ENCODE measurements at places on chromosomes 6 and 20.

- DNase-seq, result no peak
These were observed 2.7 kb upstream of the ZNFX1 start for GRCh38 chr20:49280463-49281058.

DNA sequence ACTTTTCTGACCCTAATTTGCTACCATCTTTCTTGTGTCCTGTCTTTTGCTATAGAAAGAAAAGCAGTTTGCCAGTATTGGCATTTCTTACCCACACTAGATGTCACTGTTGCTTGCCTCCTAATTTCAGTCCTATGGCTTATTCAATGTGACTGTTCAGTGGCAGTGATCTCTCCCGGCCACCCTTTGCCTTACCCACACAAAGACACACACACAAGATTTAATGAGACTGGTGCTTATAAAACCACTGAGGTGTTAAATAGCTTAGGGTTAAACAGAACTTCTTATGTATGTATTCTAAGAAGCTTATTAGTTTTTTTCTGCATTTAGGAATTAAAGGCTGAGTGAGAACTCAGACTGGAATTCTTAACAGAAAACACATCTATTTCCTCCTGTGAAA, 233.6 kb upstream of the ASCC3 start:
- peak; percentile 14 for DNase-seq

DNA sequence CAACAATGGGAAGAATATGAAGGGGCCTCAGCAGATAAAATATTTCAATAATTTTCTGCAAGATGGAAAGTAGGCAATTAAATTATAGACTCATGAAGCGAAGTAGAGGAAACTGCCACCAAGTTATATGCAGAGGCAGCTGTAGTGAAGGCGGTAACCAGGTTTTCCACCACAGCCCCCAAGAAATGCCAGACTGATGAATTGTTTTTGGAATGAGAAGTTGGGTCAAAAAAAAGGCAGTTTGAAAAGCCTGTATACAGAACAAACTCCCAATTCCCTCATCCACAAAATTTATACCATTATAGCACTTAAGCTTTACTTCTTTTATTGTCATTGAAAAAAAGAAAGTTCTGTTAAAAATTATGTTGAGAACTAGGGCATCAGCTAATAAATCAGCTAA, 45.3 kb downstream of the ELOVL4 start:
- no peak for DNase-seq

- no peak for DNase-seq
These were observed 55.3 kb downstream of the CTCFL start for GRCh38 chr20:57469418-57470211.

DNA sequence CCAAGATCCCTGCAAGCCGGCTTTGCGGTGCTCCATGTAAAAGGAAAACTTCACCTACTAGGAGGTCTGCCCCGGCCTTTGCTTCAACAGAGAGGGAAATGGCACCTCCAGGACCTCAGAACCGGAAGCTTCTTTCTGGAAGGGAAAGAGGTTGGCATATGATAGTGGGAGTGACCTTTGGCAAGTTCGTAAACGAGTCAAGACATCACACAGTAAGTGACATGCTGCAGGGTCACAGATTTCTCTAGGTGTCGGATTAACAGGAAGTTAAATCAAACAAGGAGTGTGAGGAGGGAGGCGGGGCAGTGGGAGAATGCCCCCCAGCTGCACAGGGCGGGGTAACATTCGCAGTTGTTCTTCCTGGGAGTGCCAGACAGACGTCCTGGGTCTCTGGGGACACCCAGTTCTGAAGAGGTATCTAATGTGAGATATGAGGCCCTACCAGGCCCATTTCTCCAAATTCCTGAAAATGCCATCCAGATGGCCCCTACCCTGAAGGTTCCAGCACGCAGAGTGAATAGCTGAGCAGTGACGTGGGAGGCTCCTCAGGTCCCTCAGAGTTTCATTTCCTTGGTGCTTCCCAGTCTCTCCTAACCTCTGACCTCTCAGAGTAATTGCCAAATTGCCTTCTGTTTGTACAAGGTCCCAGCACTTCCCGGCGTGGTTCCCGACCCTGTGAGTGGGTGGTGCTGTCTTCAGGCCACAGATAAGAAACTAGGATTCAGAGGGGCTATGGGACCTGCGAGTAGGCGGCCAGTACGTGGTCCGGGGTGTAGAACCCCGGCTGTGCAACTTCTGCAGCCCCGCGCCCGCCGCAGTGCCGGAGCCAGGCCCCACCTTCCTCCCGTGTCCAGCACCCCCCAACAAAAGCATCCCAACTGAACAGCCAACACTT, 1.9 kb downstream of the RRBP1 start:
- no peak for DNase-seq

GRCh38 chr20:46832555-46832954, 62.1 kb upstream of the EYA2 start:
- no peak for DNase-seq

GRCh38 chr20:53576195-53576580, 17.5 kb downstream of the ZNF217 start:
- DNase-seq, result no peak

DNA sequence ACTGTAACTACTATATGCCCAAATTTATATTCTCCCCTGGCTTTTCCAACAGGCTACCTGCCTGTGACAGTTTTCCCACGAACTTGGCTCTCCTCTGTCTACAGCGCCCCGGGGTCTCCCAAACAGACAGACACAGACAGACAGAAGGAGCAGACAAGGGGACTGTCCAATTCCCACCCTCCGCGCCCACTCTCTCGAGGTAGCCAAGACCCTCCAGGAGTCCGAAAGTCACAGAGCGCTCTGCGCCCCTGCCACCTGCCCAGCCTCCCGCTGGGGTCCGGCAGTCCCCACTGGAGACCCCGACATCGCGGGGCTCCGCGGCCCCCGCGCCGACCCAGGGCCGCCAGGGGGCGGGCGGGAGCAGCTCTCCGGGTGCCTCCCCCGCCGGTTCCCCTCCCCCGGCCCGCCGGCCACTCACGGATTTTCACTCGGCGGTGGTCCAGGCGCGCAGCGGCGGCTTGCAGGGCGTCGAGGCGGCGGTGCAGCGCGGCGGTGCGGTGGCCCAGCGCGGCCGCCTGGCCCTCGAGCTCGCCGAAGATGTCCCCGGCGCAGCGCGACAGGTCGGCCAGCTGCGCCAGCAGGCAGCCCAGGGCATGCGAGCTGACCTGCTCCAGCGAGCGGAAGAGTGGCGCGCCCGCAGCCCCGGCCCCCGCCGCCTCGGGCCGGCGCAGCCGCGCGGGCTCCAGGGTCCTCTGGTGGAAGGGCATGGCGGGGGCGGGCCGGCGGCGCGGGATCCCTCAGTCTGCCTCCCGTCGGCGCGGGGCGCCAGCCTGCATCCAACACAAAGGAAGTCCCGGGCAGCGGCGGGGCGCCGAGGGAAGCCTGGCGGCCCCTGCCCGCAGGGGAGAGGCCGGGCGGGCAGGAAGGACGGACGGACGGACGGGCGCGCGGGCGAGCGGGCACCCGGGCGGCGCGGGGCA, 81.3 kb upstream of the CCDC28A start:
- peak; percentile 61 for DNase-seq

DNA sequence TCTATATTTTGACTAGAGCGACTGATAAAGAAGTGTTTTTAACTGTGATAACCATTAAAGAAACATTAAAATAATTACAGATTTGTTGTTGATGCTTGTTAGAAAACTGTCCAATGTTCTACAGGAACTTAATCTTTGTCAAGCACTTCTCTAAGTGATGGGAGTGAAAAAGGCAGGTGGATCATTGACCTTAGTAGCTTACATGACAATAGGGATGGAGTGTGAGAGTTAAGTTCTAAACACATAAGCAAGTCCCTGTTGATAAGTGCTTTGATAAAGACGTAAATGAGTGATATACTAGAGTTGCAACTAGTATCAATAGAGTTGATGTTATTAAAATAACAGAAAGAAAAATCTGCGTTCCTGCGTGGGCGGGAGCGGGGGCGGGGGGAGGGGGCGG, 931.5 kb upstream of the EPHA7 start:
- DNase-seq, result no peak

- no peak for DNase-seq
These were observed 40.8 kb downstream of the NT5E start for GRCh38 chr6:85490516-85491248.

GRCh38 chr6:132768051-132768517, 10.4 kb upstream of the VNN2 start:
- DNase-seq, result peak; percentile 72

- no peak for DNase-seq
These were observed 25.3 kb upstream of the POLR1H start for GRCh38 chr6:30035784-30036183.

DNA sequence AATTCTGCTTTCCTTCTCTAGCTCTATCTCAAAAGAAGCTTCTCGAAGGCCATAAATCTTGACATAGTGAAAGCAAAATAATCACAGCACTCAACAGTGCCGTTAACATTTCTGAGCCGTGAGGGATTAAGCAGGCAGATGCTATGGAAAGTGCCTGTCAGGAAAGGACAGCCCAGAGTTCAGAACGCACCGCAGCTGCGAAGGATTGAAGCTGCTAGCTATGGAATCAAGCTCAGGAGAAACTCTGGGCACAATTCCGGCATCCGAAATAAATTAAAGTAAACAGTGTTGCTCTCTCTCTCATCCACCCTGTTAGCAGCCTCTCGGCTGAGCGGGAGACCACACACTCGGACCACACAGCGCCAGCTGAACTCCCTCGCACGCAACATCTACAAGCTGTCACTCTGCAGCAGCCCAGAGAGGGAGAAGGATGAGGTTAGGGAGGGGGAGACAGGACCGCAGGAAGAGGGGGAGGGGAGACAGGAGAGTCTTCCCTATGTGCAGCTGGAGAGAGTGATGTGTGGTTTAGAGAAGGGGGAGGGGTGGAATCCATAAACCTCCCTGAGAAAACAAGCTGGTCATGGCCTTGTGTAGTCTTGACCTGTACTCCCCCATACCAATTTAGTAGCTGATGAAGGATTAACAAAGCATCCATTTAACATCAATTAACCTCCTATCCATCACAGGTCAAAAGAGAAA, 9.0 kb downstream of the EXOC2 start:
- DNase-seq, result no peak

DNA sequence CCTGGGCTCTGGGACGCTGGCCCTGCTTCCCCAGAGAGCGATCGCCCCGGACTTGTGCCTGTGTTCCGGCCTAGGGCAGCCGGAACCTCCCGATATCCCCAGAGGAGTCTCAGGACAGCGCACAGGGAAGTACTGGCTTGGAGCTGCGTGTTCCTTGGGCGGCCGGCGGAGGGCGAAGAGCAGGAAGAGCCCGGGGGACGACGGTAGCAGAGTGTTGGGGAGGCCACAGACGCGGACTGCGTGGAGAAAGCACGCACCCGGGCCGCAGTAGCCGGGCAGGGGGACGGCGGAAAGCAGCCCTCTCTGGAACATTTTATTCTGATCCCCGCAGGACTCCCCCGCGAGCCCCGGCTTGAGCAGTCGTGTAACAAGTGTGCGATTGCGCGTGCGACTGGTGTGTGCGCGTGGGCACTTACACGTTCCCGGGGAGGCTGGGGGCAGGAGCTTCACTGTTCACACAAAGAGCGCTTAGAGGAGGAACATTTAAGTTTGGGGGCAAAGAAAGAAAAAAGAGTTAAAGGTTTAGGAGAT, 36.1 kb downstream of the NCR2 start:
- no peak for DNase-seq

GRCh38 chr6:145844933-145845540, 30.4 kb upstream of the FBXO30 start:
- DNase-seq, result no peak

DNA sequence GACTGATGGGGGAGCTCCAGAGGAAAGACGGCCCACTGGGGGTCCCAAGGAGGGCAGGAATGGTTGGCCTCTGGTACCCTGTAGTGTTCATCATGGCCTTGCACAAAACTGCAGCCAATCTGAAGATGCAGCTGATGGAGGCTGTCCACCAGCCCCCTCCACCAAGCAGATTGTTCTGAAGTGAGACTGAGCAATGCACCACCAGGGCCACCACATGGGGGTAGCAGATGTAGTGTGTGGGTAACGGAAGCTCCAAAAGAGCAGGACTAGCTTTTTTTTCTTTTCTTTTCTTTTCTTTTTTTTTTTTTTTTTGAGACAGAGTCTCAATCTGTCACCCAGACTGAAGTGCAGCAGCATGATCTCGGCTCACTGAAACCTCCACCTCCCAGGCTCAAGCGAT, 181.0 kb upstream of the MYLIP start:
- DNase-seq, result no peak

GRCh38 chr6:56407883-56408410, 160.6 kb upstream of the COL21A1 start:
- no peak for DNase-seq

GRCh38 chr20:40416274-40416673, 272.8 kb downstream of the MAFB start:
- DNase-seq, result no peak

DNA sequence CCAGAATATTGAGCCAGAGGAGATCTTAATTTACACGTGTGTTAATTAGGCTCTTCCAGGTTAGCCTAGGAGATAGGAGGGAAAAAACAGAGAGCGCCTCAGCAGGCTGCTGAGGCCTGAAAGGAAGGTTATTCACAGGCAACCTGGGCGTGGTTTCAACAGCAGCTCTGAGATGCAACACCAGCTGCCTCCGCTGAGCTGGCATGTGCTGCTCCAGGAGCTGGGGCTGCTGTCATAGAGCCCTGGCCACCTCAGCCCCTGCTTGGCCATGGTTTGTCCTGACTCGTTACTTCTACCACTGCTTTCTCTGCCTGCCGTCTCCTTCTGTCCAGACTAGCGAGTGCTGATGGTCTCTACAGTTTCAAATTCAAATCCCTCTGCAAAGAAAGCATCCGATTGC, 32.4 kb upstream of the RPP40 start:
- DNase-seq, result peak; percentile 37

GRCh38 chr6:9116026-9116425, 680.7 kb upstream of the SLC35B3 start:
- DNase-seq, result no peak

DNA sequence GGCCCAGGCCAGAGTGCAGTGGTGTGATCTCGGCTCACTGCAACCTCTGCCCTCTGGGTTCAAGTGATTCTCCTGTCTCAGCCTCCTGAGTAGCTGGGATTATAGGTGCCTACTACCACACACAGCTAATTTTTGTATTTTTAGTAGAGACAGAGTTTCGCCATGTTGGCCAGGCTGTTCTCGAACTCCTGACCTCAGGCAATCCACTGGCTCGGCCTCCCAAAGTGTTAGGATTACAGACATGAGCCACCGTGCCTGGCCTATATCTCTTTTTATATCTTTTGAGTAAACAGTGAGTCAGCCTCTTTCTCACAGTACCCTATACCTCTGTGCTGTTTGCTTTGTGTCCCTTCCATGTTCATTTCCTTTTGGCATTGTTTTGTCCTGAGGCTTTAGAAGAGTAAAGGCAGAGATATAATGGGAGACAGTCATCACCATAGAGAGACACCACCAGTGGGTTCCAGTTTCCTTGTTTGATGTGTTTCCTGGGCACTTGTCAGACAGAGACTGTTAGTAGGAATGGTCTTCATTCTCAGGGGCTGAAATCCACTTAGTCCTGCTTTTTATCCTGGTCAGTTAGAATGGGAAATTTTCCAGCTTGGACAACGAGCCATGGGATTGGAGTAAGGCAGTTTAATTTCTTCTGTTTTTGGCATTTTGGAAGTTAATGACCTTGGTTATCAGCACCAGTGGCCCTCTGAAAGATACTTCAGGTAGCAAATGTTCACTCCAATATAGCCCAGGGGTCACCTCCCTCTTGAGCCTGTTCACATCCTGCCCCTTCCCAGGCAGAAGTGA, 32.2 kb upstream of the ASXL1 start:
- DNase-seq, result no peak
